Stimulated activated CD8-positive, alpha-beta memory T cell treated with anti-CD3 and anti-CD28 coated beads, Interleukin-4, amount 100 ng/mL, for 4 hours (primary cell): ENCODE measurements at places on chromosomes 4 and X.

DNA sequence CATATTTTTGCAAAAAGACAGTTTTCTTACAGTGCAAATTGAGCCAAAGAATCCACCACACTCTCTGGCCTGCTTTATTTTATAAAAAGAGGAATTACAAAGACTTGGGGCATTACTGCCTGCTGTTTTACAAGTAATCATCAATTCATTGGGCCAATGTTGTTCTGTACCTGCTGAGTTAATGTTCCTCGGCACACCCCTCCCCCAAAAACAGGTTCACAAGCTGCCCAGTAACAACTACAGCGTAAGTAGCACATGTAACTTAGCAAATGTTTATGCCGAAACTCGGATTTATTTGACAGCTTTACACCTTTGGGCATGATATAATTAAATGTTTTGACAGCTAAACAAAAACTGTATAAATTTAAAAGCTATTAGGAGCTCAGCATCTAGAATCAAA, 214.6 kb upstream of the MAB21L2 start:
- DNase-seq = no peak

DNA sequence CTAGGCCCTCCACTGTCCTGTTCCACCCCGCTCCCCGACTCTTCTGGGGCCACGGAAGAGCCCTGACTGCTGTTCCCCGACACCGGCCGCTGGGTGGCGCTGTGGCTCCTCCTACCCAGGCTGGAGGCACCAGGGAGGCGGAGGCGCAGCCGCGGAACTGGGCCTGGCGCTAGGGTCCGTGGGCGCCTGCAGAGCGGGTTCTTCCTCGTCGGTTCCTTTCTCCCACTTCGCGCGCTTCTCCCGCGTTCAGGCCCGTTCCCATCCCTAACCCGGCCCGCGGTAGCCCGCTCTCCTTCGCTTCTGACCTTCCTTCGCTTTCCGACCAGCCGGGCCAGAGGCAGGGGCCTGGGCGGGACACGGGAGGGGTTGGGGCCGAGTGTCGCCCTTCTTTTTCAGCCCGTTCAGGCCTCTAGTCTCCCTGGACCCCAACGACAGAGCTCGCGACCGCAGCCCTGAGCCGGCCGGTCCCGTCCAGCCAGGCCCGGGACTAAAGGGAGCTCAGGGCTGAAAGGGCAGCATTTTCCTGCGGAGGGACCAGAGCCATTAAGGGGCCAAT, 34.3 kb downstream of the NALF2 start:
- DNase-seq = peak; percentile 54

DNA sequence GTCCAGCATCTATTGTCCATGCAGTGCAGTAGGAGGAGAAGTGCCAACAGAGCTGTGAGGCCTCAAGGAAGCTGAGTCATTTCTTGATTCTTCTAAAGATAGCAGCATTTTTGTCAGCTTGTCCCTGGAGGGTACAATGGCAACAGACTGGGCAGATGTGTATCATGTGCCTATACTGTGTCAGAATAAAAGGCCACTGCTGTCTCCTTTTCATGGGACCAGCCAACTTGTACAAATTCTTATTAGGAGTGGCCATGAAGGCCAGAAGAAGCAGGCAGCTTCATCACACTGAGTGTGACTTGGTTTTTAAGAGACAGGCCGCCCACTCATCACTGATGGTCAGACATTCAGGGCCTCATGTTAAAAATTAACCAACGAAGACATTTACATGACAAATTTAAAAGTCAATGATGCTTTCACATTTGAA, 185.0 kb upstream of the FAM241A start:
- DNase-seq = no peak

DNA sequence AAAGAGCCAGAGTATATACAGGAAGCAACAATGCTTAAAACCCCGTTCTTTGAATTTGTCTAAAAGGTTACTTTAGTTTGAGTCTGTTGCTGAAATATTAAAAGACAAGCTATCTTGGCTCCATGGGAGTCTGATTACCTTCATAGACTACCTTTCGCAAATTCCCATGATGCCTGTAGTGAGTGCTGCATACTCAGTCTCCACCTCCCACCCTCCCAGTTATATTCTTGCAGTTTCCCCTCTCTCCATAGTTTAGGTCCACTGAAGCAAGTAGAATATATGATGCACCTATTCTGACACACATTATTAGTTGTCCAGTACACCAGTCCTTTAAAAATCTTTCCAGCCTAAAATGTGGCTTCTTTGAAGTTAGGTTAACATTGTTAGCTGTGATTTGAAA, 2.4 kb downstream of the CNKSR2 start:
- DNase-seq = no peak

DNA sequence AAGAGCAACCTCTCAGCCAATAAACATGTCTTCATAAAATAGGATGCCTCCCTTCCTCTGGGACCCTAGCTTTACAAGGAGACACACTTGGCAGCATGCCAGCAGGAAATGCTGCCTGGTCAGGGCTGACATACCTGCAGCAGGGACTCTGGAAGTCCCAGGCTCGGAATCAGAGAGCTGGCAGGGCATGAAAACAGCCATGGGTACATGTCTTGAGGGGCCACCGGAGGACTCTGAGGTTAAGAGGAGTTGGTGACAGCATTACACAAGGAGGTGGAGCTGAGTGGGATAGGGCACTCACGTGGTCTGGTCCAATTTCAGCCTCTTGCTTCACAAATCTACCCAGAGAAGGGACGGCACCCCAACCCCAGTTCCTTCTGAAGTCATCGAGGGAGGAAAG, 15.7 kb downstream of the MSX1 start:
- no peak for DNase-seq

DNA sequence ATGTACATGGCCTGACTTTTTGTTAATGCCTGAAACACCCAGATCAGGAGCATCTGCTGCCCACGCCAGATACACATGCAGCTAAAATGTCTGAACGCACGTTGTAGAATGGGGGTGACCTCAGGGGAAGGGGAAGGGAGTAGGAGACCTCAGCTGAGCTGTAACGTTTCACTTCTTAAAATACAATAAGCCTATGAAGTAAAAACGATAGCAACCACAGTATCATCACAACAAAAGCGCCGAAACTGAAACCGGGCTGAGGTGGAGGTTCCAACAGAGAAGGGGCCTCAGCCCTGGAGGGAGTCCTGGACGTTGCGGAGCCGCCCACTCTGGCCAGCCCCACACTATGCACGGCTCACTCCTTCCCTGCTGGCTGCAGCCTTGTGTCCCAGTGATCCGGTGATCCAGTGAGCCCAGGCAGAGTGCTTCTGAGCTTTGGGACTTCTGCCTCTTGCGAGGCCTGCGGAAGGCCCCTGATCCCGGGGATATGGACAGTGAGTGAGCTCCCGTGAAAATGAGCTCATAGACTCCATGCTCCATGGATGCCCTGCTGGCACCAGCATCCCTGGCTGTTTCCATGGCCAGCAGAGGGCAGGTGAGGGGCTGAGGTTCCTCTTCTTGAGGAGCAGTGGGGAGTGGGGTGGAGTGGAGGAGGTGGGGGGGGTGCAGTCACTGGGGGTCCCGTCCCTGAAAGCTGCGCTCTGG, 52.0 kb downstream of the HMX1 start:
- DNase-seq = no peak

- no peak for DNase-seq
Measured at GRCh38 chr4:22850630-22851029, 157.9 kb downstream of the GBA3 start.
